ENCODE measurements at places on chromosomes 16 and 17.

GRCh38 chr16:55839115-55839514 is 6.2 kb upstream of the CES1 start:
- DNase-seq = no peak

DNA sequence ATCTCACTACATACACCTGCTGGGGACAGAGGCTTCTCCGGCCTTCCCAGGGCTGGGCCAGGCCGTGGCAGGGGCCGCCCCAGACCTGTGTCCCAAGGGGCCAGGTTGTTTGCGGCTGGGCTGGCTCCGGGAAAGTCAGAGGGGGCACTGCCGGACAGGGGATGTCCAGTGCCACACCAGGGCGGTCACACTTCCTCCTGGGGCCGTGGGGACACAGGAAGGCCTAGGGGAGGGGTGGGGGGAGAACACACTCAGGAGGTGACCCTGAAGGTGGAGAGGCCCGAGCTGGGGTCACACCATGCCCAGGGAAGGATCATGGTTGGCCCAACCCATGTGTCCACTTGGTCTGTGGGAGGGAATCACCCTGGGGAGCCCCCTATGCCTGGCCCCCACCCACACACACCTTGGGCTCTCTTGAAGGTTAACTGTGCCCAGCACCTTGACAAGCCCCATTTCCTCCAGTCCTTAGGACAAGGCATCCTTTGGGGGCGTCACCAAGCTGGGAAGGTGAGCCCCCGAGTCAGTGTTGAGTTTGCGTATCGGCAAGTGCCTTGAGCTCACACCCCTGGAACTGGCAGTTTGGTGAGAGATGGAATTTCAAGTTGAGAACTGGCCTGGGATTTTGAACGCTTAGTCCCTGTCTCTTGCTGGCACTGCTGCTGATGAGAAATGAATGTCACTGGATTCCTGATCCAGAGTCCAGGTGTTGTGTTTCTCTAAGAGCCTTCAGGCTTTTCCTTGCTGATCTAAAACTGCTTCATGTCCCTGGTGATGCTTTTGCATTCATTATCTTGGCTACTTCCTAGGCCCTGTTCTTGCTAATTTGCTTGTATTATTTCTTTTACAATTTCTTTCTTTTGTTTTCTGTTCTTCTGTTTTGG is 7.7 kb upstream of the ACTG1 start:
- DNase-seq = no peak

DNA sequence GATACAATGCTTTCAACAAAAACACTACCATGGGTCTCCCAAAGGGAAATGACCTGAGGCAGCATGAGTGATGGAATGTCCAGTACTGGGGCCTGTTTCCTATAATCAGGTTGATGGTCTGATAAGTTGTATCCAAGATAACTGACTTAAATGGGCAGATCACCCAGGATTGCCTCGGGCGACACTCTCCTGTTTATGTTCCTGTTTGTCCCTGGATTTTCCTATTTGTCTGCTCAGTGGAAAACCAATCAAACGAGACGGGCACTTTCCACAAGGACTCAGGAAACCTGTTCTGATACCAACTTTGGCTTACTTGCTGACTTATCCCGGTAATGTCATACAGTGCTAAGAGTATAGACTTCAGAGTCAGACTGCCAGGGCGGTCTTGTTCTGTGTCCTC is 27.4 kb downstream of the USP43 start:
- DNase-seq = no peak

DNA sequence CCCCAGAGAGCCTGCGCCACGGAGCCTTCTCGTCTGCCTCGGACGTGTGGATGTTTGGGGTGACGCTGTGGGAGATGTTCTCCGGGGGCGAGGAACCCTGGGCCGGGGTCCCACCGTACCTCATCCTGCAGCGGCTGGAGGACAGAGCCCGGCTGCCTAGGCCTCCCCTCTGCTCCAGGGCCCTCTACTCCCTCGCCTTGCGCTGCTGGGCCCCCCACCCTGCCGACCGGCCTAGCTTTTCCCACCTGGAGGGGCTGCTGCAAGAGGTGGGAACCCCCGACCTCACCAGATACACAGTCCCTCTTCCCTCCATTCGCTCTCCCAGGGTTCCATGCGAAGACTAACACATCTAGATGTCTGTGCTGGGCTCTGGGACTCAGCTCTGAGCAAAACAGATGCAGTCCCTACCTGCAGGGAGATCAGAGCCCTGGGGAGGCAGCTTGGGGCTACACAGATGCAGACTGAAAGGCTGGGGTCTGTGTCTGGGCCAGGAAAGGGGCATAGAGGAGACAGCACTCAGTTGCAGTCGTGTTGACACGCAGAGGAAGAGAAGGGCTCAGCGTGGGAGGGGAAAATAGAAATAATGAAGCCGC is 3.7 kb downstream of the TNK1 start:
- no peak for DNase-seq

DNA sequence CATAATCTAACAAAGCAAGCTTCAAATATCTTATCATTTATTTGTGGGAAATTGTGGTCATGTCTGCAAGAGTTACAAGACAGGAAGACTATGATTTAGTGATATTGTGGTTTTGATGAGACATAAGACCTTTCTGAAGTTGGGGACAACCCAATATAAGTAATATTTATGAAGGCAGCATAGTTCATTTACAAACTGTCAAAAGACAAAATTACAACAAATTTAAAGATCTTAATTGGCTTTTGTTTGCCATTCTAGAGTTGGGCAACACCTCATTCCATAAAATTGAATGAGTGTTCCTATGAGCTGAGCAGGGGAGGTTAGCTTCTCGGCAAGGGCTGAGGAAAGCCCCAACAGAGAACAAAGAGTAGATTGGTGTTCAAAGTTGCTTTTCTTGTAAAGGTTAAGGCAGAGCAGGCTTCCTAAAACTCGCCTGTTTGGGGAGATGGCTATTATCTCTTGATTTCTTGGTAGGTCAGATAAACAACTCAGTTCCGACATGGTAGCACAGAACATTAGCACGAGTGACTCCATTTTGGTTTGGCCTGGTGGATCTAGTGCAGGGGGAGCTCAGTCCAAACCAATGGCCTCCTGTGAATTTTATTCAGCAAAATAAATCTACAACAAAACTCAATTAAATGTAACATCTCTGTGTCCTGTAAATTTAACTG is 10.9 kb upstream of the MMD start:
- peak; percentile 43 for DNase-seq

DNA sequence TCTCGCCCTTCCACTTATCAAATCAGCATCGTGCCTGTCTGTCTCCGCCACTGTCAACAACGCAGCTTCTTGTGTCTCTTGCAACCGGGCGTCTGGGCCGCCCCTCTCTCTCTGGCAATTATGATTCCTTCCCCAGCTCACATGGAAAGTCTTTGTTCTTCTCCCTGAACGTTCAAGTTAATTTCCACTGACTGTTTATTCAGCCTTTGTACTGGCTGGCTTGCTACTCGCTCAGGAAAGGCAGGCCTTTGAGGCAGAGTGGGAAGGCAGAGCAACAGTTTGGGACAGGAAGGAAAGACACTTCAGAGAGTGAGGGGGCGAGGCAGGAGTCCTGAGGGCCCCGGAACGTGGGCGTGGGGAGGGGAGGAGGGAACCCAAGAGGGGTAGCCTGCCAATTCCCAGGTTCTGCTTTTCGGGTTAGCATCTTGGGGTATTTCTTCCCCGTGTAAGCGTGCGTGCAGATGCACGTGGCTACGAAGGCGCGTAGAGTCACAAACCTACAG is 50.8 kb downstream of the AKAP1 start:
- DNase-seq = no peak

DNA sequence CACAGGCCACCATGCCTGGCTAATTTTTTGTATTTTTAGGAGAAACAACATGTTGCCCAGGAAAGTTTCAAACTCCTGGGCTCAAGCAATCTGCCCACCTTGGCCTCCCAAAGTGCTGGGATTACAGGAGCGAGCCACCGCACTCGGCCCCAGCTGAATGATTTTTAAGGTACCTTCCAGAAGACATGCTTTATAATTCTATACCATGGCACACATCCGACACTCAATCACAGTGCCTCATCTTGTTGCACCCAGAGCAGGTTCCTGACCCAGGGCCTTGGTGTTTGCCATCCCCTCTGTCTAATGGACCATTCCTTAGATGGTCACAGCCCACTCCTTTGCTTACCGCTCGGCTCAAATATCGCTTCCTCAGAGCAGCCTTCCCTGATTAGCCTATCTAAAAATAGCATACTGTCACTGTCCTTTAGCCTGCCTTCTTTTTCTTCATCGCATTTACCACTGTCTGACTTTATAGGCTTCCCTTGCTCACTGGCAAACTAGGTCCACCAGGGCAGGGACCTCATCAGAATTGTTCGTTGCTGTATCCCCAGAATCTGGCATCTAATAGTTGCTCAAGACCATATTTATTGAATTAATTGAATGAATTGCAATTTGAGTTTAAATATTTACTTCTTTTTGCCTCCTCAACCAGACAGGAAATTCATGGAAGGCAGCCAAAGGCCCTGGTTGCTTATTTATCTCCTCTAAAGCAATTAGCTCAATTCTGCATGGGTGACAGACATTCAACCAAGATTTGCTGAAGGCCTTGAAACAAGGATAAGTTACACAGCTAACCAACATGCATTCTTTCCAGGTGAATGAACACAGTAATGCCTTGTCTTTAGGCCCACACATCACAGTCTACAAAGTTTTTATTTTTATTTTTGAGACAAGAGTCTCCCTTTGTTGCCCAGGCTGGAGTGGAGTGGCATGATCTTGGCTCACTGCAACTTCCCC is 6.3 kb upstream of the TENT4B start:
- no peak for DNase-seq

DNA sequence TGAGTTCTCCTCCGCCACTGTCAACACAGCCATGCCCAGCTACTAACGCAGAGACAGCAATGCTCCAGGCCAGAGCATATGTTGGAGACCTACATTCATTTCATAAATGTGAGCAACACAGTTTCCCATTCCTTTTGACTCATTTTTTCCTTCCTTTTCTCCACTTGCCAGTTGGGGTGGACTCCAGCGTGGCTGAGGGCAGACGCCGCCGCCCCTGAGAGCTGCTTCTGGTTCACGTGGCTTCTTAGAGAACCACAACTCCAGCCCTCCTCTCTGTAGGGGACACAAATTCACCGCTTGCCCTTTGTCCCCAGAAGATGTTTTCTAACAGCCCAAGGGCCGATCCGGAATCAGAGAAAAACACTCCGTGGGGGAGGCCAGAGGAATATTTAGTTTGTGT is 45.8 kb upstream of the ZCCHC14 start:
- DNase-seq = peak; percentile 96

- no peak for DNase-seq
These were observed 24.0 kb downstream of the CCDC42 start for GRCh38 chr17:8720596-8720995.

DNA sequence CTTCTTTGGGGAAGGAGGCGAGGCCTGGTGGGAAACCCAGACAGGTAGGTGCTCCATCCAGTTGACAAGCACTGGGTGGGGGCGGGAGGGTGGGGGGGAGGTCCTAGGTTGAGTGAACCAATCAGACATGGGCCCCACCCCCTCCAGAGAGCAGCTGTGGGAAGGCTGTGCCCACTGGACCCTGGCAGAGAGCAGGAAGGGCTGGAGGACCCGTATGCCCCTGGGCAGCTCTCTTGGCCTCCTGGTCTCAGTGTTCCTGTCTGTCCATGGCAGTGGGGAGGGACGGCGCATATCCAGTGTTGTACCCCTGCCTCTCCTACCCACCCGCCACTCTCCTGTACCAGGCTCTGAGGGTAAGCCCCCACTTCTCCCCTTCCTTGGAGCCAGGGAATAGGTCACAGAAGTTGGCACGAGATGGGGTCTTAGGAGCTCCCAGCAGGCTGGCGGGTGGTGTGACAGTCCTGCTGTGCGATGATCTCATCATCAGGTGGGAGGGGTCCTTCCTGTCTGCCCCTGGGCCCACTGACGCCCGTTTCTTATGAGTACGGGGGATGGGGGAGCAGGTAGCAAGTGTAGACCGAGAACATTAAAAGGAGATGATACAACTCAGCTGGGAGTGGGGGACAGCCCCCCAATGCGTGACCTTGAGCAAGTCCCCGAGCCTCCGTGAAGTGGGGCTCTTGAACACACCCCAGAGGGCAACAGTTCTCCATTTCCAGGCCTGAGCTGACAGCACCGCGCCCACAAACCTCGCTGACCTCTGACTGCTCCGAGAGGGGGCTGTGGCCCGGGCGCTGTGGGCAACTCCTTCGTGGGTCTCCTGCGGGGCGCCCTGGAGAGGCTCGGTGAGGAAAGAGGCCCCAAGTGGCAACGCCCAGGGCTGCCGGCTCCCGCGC is 1.2 kb upstream of the ZFPM1 start:
- no peak for DNase-seq

GRCh38 chr17:69734656-69735055 is 320.2 kb downstream of the MAP2K6 start:
- DNase-seq = no peak

DNA sequence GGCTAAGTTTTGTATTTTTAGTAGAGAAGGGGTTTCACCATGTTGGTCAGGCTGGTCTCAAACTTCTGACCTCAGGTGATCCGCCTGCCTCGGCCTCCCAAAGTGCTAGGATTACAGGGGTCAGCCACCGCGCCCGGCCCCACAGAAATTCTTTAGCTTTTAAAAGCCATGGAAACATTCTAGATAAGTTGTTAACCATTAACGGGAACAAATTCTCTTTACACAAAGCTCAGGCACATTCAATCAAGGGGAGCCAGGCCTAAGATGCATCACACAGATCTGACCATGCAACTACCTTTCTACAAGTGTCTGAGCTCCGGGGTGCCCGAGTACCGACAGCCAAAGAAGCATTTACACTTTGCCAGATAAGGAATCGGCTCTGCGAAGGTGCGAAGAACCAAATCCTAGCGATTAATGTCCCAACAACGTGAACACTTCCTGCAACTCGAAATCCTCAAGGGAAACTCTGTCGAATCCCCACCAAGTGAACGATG is 1.0 kb downstream of the EMC8 start:
- DNase-seq = no peak

- DNase-seq = peak; percentile 9
These were observed 1.8 kb downstream of the MAPT start for GRCh38 chr17:45895969-45896785.

DNA sequence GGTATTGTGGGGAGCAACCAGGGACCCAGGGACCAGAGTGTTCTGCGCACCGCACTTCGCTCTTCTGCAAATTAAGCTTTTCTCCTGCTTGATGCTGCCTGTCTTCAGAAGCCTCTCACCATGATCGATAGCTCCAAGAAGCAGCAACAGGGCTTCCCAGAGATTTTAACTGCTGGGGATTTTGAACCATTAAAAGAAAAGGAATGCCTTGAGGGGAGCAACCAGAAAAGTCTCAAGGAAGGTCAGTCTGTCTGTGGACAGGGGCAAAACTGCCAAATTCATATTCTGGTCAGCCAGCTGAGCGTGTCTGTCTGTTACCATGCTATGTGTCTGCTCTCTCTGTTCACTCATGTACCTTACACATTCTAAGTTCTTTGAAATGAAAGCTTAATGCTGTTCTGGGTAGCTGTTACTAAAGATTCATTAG is 115.7 kb downstream of the MRTFB start:
- peak; percentile 20 for DNase-seq

- no peak for DNase-seq
These were observed 320.5 kb upstream of the TNRC6C start for GRCh38 chr17:77637818-77638575.

DNA sequence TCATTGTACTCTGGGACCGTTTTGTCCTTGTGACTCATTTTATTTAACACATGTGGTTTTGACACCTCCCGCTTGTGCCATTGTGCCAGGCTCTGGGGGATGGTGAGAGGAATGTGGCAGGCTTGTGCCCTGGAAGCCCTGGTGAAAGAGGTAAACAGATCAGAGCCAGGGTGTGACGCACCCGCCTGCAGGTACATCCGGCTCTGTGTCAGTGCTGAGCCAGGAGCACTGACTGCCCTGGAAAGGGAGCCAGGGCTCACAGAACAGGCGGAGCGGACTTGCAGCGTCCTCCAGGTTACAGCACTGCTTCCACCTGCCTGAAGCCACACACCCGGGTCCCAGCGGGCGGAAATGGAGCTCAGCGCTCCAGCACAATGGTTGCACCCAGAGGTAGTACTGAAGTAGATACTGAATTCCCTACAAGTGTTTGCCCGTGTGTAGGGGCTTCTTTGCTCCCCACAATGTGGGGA is 30.6 kb downstream of the CDRT15 start:
- no peak for DNase-seq
